ENCODE measurements at places on chromosomes 1 and 21.

GRCh38 chr1:55610203-55610602, 395.0 kb upstream of the USP24 start:
- DNase-seq = no peak

DNA sequence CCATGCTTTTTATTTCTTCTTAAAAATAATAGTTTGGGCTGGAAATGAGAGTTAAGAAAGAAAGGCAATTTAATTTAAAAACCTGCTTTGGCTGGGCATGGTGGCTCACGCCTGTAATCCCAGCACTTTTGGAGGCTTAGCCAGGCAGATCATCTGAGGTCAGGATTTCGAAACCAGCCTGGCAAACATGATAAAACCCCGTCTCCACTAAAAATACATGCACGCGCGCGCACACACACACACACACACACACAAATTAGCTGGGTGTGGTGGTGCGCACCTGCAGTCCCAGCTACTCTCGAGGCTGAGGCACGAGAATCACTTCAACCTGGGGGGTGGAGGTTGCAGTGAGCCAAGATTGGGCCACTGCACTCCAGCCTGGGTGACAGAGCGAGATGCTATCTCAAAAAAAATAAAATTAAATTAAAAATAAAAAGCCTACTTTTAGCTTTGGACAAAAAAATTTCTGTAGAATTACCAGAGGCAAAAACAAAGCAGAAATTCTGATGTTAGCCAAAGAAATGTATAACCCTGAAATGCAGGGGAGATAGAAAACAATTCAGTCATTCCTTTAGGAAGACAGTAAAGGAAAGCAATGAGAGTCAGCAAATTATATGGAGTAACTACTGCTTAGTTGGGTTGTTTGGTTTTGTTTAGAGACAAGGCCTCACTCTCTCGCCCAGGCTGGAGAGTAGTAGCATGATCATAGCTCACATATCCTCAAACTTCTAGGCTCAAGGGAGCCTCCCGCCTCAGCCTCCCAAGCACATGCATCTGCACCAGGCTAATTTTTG, 15.7 kb upstream of the IPP start:
- DNase-seq = no peak

- no peak for DNase-seq
Observed at GRCh38 chr1:45929257-45929687, 125.9 kb downstream of the MAST2 start.

GRCh38 chr1:85372683-85373377, 92.1 kb downstream of the DDAH1 start:
- no peak for DNase-seq

- no peak for DNase-seq
Observed at GRCh38 chr1:170377440-170377839, 154.5 kb upstream of the GORAB start.

Measured in SW 1271 (cell line).